SJSA1 (cell line): ENCODE measurements at places on chromosomes 13 and 19. TPM values are rescaled to one million over a fixed set of nuclear protein-coding genes. Genes with fewer than 3 reads are reported as not detected.

The ZNF490 gene
- 2.1 and 2.4 TPM in 2 replicates for total RNA-seq

The CEACAM7 gene
- not detected in 2 replicates for total RNA-seq

The CBY2 gene
- total RNA-seq = not detected in 2 replicates

The C19orf73 gene
- 4.3 TPM in 1 of 2 replicates, not detected in the other for total RNA-seq

GRCh38 chr19:36371886-36372285, 7.1 kb downstream of the ZFP14 start:
- DNase-seq = no peak
- H3K4me1 ChIP-seq = no peaks in the 10 kb centered on the region
- H3K27me3 ChIP-seq = no peaks in the 10 kb centered on the region
- no peak overlapping the region for H3K4me3 ChIP-seq
- no peaks in the 10 kb centered on the region for H3K36me3 ChIP-seq
- no peak overlapping the region for H3K27ac ChIP-seq

GRCh38 chr19:39599116-39599515, 3.2 kb upstream of the LGALS13 start:
- H3K27me3 ChIP-seq = peaks cover 2% of the 10 kb centered on the region; the same call in 1 of the 2 replicates
- H3K36me3 ChIP-seq = no peaks in the 10 kb centered on the region
- H3K27ac ChIP-seq = no peak overlapping the region
- DNase-seq = no peak
- no peaks in the 10 kb centered on the region for H3K4me1 ChIP-seq
- no peak overlapping the region for H3K4me3 ChIP-seq

GRCh38 chr13:29065142-29065541, 245.0 kb downstream of the MTUS2 start:
- H3K4me1 ChIP-seq = no peaks in the 10 kb centered on the region
- no peak overlapping the region for H3K4me3 ChIP-seq
- H3K36me3 ChIP-seq = no peaks in the 10 kb centered on the region
- DNase-seq = no peak
- no peaks in the 10 kb centered on the region for H3K27me3 ChIP-seq
- no peak overlapping the region for H3K27ac ChIP-seq

GRCh38 chr19:7706955-7707456, 5.1 kb upstream of the FCER2 start:
- no peak overlapping the region for H3K27ac ChIP-seq
- no peaks in the 10 kb centered on the region for H3K36me3 ChIP-seq
- H3K27me3 ChIP-seq = peaks cover 11% of the 10 kb centered on the region; the same call in 1 of the 2 replicates

DNA sequence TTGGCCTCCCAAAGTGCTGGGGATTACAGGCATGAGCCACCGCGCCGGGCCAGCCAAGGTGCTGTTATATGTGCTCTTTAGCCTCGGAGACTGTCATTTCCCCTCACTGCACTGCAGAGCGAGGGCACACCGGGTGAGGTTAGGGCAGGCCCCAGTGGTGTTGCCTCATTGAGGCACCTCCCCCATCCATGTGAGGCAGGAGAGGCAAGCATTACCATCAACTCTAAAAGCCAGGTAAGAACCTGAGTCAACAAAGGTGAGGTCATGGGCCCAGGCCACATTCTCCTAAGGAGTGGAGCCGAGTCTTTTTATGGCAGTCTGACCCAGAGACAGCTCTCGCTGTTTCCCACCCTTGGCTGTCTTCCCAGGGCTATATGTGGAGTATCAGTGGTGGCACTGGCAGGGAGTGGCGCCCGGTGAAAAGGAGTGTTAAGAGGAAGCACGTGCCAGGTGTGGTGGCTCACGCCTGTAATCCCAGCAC, 10.9 kb downstream of the B3GNT8 start:
- no peaks in the 10 kb centered on the region for H3K27me3 ChIP-seq
- H3K4me1 ChIP-seq = no peaks in the 10 kb centered on the region
- no peak overlapping the region for H3K4me3 ChIP-seq

DNA sequence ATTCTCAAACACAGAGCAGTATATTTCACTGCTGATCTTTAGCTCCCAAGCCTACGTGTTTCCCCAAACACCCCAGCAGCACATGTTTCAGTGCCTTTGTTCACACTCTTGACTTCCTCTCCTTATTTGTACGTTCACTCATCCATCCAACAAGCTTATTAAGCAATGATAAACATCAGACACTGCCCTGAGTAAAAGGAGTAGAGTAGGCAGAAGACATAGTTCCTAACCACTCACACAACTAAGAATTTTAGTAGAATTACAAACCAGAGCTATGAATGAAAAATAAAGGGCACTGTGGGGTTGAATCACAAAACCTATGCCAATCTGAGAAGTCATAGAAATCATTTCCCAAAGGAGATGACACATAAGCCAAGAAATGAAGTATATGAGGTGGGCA, 213.5 kb downstream of the DIAPH3 start:
- no peak overlapping the region for H3K4me3 ChIP-seq
- no peaks in the 10 kb centered on the region for H3K4me1 ChIP-seq
- H3K27ac ChIP-seq = no peak overlapping the region
- no peak for DNase-seq
- no peaks in the 10 kb centered on the region; the same call in 1 of the 2 replicates for H3K36me3 ChIP-seq
- H3K27me3 ChIP-seq = no peaks in the 10 kb centered on the region; the same call in 1 of the 2 replicates

GRCh38 chr13:95463531-95463930, 89.0 kb upstream of the CLDN10 start:
- H3K27me3 ChIP-seq = no peaks in the 10 kb centered on the region
- H3K36me3 ChIP-seq = no peaks in the 10 kb centered on the region
- no peak for DNase-seq
- H3K4me3 ChIP-seq = no peak overlapping the region
- H3K4me1 ChIP-seq = no peaks in the 10 kb centered on the region

- no peak for DNase-seq
- H3K36me3 ChIP-seq = peaks cover 78% of the 10 kb centered on the region
- H3K27ac ChIP-seq = no peak overlapping the region
These were observed 15.7 kb downstream of the MOB3A start for GRCh38 chr19:2080336-2080988.

- H3K27ac ChIP-seq = peak overlapping the region; percentile 56
- H3K27me3 ChIP-seq = no peaks in the 10 kb centered on the region
- DNase-seq = peak; percentile 82
These were observed 218.9 kb upstream of the MAB21L1 start for GRCh38 chr13:35695448-35695770.

- H3K27me3 ChIP-seq = peaks cover 4% of the 10 kb centered on the region; the same call in 1 of the 2 replicates
- H3K36me3 ChIP-seq = no peaks in the 10 kb centered on the region
- no peak overlapping the region for H3K27ac ChIP-seq
These were observed 23.1 kb downstream of the TBC1D4 start for GRCh38 chr13:75458696-75459422.

- H3K27ac ChIP-seq = no peak within 1 kb of the TSS
- peaks cover 6% of the 10 kb centered on the region for H3K4me1 ChIP-seq
- no peaks in the 10 kb centered on the region for H3K27me3 ChIP-seq
- no peak within 1 kb of the TSS for H3K4me3 ChIP-seq
- H3K36me3 ChIP-seq = peaks cover 39% of the 10 kb centered on the region
These were observed at the start of gene YJEFN3 for GRCh38 chr19:19528721-19529490. Gene YJEFN3, plus strand, starts transcription at chr19:19528911. Its CDS starts 22 bp downstream, at chr19:19528933.
